Activated CD8-positive, alpha-beta memory T cell treated with anti-CD3 and anti-CD28 coated beads for 1 hour (primary cell): ENCODE measurements at places on chromosomes 1 and 21.
A peak's percentile ranks its signal among the peaks of the same experiment; 100 is the strongest.

DNA sequence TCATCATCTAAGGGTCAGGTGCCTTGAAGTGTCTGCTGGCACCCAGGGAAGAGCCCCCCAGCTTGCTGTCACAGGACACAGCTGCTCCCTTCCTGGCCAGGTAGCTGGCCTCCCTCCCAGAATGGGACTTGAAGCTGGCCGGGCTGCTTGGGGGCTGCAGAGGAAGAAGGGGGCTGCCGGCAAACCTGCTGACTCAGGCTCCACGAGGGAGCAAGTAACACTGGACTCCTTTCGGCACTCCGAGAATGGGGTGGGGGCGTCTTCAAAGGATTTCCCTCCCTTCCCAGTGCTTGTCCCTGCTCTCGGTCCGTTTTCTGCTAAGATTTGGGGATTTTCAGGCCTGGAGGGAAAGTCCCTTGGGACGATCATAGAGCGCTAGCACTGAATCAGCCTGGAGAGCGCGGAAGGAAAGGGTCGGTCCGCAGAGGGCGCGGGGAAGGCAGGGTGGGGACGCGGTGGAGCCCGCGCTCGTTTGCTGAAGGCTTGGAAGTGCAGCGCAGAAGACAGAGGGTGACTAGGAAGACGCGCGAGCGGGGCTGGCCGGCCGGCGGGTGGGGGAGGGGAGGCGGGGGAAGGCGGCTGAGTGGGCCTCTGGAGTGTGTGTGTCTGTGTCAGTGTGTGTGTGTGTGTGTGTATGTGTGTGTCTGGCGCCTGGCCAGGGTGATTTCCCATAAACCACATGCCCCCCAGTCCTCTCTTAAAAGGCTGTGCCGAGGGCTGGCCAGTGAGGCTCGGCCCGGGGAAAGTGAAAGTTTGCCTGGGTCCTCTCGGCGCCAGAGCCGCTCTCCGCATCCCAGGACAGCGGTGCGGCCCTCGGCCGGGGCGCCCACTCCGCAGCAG, at the start of gene CSF1:
CSF1 (plus strand) TSS at position 727 of the 840 bp plus-strand sequence. CDS start 175 bp downstream, outside the sequence.
- peak; percentile 36 for DNase-seq

DNA sequence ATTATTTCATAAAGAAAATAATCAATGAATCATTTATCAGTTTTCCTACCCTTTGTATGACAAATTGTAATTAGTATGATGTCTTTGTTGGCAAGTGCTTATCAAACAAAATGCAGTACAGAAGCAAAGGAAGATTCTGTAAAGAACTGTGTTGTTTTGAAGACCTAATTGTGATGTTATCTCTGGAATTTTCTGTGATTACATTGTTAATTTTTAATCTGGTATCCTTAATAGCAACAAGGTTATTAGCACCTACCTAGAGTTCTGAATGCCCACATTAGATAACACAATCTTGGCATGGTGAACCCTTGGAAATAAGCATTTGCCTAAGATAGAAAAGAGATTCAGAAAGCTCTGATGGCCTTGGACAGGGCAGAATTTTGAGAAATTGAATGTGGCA, 274.1 kb upstream of the ST6GALNAC5 start:
- DNase-seq = no peak

DNA sequence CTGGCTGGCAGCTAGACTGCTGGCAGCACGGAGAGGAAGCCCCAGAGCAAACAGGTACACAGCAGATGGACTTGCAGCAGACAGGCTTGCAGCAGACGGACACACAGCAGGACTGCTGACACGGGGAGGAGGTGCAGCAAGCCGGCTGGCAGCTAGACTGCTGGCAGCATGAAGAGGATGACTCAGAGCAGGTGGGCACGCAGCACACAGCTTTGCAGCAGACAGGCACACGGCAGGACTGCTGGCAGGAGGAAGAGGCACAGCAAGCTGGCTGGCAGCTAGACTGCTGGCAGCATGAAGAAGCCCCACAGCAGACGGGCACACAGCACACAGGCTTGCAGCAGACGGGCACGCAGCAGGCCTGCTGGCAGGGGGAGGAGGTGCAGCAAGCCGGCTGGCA, 498 bp downstream of the KRTAP10-2 start:
- no peak for DNase-seq

- no peak for DNase-seq
Observed at GRCh38 chr1:43232074-43232473, 37.7 kb upstream of the TMEM125 start.

- DNase-seq = no peak
Observed at GRCh38 chr1:22197644-22198043, 54.7 kb upstream of the WNT4 start.

DNA sequence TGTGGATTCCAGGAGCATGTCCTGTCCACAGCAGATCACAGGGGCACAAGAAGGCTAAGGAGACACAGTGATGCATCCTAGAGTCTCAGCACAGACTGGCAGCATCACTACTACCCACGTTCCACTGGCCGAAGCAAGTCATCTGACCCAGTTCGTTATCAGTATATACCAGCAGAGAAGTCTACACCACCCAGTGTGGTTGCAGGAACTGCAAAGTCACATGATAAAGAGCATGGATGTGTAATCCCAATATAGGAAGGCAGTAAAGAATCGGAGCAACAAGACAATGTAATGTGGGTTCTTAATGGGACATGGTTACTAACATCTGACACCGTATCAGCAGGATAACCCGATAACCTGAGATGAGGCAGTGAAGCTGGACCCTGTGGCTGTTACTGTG, 246.6 kb downstream of the RRAGC start:
- no peak for DNase-seq

GRCh38 chr1:230379462-230379861, 46.7 kb downstream of the PGBD5 start:
- no peak for DNase-seq

DNA sequence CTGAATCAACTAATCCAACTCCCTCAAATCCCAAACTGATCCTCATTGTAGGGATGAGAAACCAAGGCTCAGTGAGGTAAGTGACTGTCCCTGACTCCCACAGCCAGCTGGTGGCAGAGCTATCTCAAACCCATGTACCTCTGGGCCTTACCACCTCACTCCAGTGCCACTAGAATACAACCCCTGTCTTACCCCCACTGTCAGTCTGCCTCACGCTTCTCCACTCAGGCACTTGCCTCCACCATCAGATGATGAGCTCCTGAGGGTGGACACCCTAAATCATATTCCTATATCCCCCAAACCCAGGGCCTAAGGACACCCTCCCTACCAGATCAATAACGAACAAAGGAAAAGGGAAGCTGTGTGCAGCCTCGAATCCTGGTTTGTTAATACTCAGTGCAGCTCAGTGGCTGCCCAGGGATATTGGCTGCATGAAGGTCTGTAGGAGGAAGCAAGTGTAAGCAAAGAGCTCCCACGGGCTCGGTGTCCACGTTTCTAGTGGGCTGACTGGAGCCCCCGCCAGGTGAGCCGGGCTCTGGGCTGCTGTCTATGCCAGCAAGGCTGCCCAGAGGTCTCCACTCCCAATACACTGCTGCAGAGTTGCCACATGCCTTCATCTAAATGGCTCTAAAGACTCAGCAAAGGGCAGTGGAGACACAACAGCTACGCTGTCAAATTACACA, 533.4 kb downstream of the MATN1 start:
- no peak for DNase-seq

DNA sequence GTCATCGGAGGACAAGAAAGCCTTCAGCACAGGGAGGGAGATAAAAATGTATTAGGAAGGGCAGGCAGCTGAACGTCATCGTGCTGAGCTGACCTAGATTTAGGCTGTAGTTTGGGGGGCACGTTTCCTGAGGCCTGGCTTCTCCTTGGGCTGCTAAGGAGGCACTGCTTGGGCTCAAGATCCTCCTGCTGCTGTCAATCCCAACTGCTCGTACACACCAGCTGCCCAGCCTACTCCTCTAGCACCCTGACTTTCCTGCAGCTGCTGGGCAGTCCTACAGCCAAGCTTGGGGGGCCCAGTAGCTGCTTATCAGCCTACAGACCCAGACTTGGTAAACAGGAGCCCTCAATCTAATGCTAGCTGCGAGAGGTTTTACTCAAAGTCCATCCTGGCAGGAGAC, 6.2 kb downstream of the TMEM35B start:
- DNase-seq = no peak

DNA sequence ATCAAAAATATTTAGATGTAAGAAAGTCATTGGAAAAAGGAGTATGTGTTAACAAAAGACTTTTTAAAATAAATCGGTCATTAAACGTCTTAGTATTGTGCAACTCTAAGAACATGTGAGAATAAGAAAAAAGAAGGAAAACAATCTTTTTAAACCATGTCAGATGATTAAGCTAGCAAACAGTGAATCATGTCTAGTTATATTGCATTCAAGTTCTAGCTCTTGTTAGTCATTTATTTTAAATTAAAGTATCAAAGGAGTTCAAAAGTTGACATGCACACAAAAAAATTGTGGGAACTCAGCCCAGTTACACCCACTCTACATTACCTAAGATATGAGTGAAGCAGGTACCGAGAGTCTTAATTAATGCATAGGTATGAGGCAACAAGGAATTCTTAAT, 9.8 kb downstream of the FRRS1 start:
- DNase-seq = no peak

- no peak for DNase-seq
Observed at GRCh38 chr1:228150461-228151179, 890 bp downstream of the GJC2 start.

DNA sequence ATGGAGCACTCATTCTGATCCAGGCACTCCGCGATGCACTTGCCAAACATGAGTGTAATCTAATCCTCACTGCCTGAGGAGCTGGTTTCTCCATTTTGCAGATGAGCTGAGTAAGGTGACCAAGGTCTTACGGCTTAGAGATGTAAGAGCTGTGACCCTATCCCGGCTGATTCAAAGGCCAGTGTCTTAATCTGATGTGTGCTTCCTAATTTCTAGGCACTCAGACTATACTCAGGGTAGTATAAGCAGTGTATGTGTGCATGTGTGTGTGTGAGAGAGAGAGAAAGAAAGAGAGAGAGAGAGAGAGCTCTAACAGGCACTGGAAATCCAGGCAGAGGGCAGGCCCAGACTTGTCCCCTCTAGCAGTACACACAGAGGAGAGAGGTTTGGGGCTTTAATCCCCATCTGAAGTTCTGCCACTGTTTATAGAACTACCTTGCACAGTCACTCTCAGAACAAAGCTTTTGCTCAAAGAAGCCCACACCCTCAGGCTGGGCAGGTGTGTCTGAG, 188.2 kb downstream of the ZBTB18 start:
- no peak for DNase-seq

DNA sequence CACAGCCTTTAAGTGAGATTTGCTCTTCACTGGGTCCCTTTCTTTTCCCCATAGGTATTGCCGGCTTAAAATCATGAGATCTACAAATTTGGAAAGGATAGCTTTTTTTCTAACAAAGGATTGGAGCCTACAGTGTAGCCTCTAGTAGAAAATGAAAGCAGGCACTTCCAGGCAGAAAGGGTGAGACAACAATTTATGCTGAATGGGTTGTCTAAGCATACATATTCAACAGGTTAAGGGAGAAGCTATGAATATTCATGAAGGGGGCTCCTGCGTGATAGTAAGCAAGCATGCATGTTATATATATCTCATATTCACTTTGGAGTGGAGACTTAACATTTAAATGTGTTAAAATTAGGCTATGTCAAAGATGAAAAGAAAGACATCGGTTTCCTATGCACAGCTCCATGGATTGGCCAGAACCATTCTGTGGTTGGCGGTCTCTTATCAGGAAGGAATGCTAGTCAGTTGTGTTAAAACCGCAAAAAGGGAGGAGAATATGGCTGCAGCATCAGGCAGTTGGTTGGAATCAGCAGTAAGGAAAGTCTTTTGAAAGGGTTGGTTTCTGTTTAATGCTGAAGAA, 66.0 kb downstream of the VCAM1 start:
- DNase-seq = no peak

GRCh38 chr1:202160377-202160940, at the start of gene PTPN7:
Gene PTPN7, minus strand, starts transcription at chr1:202160602. Its CDS starts 1,200 bp downstream, at chr1:202159402.
- DNase-seq = peak; percentile 81

- DNase-seq = no peak
Observed at GRCh38 chr1:169529068-169529642, 43.4 kb upstream of the SLC19A2 start.

DNA sequence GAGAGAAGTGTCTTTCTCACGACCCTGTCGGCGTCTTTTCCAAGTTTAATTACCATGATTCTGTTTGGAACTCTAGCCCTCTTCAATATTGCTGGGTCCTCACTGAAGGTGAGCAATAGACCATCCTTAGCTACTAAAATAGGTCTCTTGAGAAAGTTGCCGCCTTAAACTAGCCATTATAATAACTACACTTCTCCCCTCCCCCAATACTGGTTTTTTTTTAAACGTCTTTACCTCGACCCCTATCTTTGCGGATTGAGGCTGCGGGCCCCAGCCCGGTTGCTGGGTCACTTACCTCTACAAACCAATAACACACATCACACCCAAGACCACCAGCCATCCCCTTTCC, 672 bp downstream of the ENSA start:
- DNase-seq = no peak

DNA sequence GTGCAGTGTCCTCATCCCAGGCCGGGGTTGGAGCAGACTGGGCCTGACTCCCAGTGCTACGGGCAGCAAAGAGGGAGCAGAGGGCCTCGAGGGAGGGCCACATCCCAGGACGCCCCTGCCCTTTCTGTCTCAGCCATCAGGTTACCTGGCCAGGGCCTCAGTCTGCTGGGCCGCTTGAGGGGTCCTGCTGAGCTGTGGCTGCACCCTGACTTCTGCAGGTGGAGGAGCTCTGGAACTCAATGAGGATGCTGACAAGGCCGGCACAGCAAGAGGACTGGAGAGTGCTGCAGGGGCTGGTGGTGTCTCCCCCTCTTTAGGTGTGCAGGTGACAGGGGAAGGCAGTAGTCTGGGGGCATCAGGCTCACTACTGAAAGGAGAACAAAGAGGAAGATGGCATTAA, 3.3 kb downstream of the ZNF692 start:
- no peak for DNase-seq

DNA sequence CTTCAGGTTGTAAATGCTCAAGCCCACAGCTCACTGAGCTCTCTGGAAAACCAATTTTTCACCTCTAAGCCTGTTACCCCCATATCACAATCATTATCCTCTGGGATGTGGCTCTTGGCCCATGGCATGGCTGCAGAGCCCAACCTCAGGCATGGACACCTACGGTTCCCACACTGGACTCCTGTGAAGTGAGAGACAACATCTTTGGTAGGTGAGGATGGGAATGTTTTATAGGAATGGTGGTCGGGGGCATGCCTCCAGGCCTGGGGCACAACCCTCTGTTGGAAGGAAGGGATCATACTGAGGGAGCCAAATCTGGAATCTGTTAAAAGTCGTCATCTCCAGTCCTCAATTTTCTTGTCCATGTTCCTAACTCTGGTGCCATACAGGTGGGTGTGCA, 179.1 kb downstream of the FOXD2 start:
- no peak for DNase-seq
